ENCODE measurements at places on chromosomes 3 and 15.

DNA sequence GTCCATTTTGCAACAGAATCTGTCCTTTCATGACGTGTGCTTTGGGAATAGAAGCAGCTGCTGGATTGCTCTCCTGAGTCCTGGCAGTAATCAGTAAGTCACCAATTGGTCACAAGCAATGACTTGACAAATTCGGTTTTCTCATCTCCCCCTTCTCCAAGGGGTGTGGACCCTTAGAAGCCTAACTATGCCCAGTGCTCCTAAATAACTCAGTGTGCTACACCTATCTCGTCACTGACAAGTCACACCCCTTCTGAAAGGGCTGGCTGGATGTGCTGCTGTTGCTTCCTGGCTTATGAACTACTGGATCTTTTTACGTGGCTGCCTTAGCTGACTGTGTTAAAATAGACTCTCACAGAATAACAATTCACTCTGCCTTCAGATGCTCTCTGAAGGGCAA, 1351.5 kb downstream of the ZPLD1 start:
- H3K36me3 ChIP-seq: no peaks in the 10 kb centered on the region
- no peaks in the 10 kb centered on the region for H3K27me3 ChIP-seq
- no peak for DNase-seq
- H3K27ac ChIP-seq: no peak overlapping the region

- no peak overlapping the region for H3K4me3 ChIP-seq
- no peaks in the 10 kb centered on the region for H3K36me3 ChIP-seq
- no peaks in the 10 kb centered on the region for H3K27me3 ChIP-seq
- no peaks in the 10 kb centered on the region for H3K4me1 ChIP-seq
- no peak overlapping the region for H3K27ac ChIP-seq
- DNase-seq: no peak
Observed at GRCh38 chr3:132090921-132091320, 56.1 kb upstream of the CPNE4 start.

DNA sequence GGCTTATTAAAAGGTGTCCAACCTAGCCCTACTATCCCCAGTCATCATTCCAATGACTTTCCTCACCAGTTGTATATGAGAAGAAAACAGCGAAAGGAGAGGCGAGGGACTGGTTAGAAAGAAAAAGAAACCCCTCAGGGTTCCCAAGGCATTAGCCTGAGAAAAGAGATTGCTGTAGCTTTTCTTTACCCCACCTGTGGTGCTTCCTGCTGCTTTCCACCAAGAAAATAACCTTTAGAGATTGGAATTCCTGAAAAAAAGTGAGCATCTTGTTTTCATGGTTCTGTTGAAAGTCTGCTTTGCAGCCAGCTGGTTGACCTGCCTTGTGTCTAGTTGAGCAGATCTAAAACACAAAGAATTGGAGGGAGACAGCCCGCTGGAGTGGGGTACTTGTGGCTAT, 196.4 kb downstream of the CADPS start:
- H3K4me3 ChIP-seq: no peak overlapping the region
- H3K36me3 ChIP-seq: no peaks in the 10 kb centered on the region
- DNase-seq: no peak
- no peaks in the 10 kb centered on the region for H3K27me3 ChIP-seq
- H3K27ac ChIP-seq: no peak overlapping the region
- H3K4me1 ChIP-seq: no peaks in the 10 kb centered on the region

GRCh38 chr3:182327196-182327681, 466.1 kb upstream of the ATP11B start:
- H3K4me1 ChIP-seq: no peaks in the 10 kb centered on the region
- no peaks in the 10 kb centered on the region for H3K36me3 ChIP-seq
- no peak overlapping the region for H3K27ac ChIP-seq
- no peak overlapping the region for H3K4me3 ChIP-seq
- H3K27me3 ChIP-seq: no peaks in the 10 kb centered on the region
- no peak for DNase-seq

- DNase-seq: no peak
- H3K4me1 ChIP-seq: no peaks in the 10 kb centered on the region
- no peaks in the 10 kb centered on the region for H3K27me3 ChIP-seq
- H3K27ac ChIP-seq: no peak overlapping the region
- H3K36me3 ChIP-seq: no peaks in the 10 kb centered on the region
- H3K4me3 ChIP-seq: no peak overlapping the region
Observed at GRCh38 chr3:36210840-36211651, 169.3 kb upstream of the STAC start.

- no peak for DNase-seq
- H3K27ac ChIP-seq: no peak overlapping the region
- H3K27me3 ChIP-seq: no peaks in the 10 kb centered on the region
- H3K4me1 ChIP-seq: no peaks in the 10 kb centered on the region
Observed at GRCh38 chr3:160707187-160707794, 30.3 kb downstream of the ARL14 start.

GRCh38 chr15:67198157-67198754, 56.2 kb downstream of the AAGAB start:
- peaks cover 15% of the 10 kb centered on the region for H3K36me3 ChIP-seq
- DNase-seq: no peak
- no peaks in the 10 kb centered on the region for H3K27me3 ChIP-seq

GRCh38 chr3:108713816-108714215, 43.4 kb downstream of the RETNLB start:
- H3K36me3 ChIP-seq: no peaks in the 10 kb centered on the region
- no peak for DNase-seq
- H3K27me3 ChIP-seq: no peaks in the 10 kb centered on the region
- H3K27ac ChIP-seq: no peak overlapping the region
- no peak overlapping the region for H3K4me3 ChIP-seq

DNA sequence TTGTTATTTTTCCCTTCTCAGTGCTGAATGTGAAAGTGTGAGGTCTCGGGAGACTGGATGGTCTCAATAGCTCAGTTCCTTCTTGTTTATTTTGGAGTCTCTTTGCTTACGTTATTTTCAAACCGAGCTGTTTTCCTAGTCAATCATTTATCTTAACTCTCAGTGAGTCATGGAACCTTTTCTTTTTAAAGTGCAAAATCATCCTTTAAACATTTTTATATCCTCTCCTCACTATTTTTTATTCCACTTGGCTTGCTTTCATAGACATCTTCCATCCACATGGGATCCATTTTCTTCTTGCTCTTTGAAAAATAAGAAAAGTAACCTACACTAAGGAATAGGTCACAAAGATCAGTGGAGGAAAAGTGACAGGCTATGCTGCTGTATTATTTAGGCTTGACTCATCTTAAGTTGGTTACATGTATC, 497.8 kb downstream of the NAALADL2 start:
- no peaks in the 10 kb centered on the region for H3K4me1 ChIP-seq
- H3K36me3 ChIP-seq: no peaks in the 10 kb centered on the region
- no peak overlapping the region for H3K27ac ChIP-seq
- H3K4me3 ChIP-seq: no peak overlapping the region
- no peak for DNase-seq

- DNase-seq: no peak
- no peak overlapping the region for H3K27ac ChIP-seq
- H3K4me1 ChIP-seq: no peaks in the 10 kb centered on the region
- no peak overlapping the region for H3K4me3 ChIP-seq
- H3K27me3 ChIP-seq: no peaks in the 10 kb centered on the region
Observed at GRCh38 chr3:52779837-52780585, 2.6 kb downstream of the ITIH1 start.

DNA sequence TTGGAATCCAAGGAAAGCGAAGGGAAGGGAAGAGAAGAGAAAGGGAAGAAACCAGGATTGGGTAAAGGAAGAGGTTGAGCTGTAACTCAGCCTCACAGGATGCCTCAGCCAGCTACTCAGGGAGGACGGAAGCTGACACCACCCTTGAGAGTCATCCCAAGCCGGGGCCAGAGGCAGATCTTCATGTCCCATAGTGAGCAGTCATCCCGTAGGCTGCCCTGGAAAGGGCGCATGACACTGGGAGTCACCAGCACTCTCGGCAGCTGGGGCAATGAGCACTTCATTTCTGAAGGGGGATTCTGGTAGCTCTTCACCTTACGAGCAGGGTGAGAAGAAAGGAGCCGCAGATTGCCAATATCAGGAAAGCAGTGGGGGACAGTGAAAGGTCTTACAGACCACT, 60.1 kb upstream of the PCSK6 start:
- DNase-seq: no peak
- no peak overlapping the region for H3K27ac ChIP-seq
- H3K4me3 ChIP-seq: no peak overlapping the region
- no peaks in the 10 kb centered on the region for H3K36me3 ChIP-seq
- no peaks in the 10 kb centered on the region for H3K4me1 ChIP-seq

GRCh38 chr15:39717134-39717533, 65.5 kb downstream of the FSIP1 start:
- H3K27ac ChIP-seq: no peak overlapping the region
- no peak for DNase-seq
- H3K4me1 ChIP-seq: no peaks in the 10 kb centered on the region
- no peaks in the 10 kb centered on the region for H3K27me3 ChIP-seq
- no peak overlapping the region for H3K4me3 ChIP-seq

- no peak for DNase-seq
- peaks cover 69% of the 10 kb centered on the region for H3K36me3 ChIP-seq
- H3K4me1 ChIP-seq: peaks cover 6% of the 10 kb centered on the region
- no peaks in the 10 kb centered on the region for H3K27me3 ChIP-seq
- H3K4me3 ChIP-seq: no peak overlapping the region
- no peak overlapping the region for H3K27ac ChIP-seq
Observed at GRCh38 chr3:64016941-64017620, 6.2 kb downstream of the PSMD6 start.

DNA sequence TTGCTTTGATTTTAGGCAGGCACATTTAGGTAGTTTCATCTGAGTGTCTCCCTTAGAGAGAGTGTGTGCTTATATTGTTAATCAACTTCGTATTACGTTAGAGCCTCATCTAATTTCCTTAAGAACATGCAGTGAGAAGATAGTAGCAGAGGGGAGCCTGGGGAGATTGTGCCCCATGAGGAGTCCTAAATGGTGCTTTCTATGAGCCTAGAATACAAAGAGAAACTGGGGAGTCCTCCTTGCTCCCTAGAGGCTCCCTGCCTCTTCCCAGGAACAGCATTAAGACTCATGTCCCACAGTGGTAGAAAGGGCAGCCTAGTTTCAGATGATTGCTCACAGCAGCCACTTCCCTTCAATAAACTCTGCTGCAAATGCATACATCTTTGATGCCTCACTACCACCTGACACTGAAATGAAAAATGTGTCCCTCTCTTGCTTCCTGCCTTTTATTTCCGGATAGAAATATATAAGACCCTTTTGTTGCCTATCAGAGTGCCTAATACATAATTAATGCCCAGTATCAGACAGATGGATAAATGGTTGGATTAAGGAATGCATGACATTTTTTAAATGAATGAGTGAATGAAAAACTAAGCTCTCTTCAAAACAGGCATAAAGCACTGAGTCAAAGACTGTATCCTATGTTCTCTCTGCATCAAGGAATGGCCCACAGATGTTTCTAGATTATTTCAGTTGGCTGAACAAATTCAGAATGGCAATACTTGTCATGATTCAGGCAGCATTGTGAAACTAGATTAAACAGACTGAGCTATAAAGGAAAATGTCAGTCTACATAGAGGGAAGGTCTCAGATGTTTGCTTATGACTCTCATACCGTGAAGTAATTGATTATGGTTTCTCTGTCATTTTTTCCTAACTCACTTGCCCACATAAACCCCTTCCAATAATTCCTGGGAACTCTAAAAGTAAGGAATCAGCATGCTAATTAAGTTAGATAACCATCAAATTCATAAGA, 362.1 kb downstream of the LRRC3B start:
- H3K4me1 ChIP-seq: no peaks in the 10 kb centered on the region
- no peaks in the 10 kb centered on the region for H3K36me3 ChIP-seq
- DNase-seq: no peak

GRCh38 chr3:160427832-160428424, 21.7 kb downstream of the TRIM59 start:
- no peaks in the 10 kb centered on the region for H3K27me3 ChIP-seq
- no peak overlapping the region for H3K4me3 ChIP-seq
- peaks cover 53% of the 10 kb centered on the region for H3K36me3 ChIP-seq
- no peak for DNase-seq
- no peaks in the 10 kb centered on the region for H3K4me1 ChIP-seq
- no peak overlapping the region for H3K27ac ChIP-seq

DNA sequence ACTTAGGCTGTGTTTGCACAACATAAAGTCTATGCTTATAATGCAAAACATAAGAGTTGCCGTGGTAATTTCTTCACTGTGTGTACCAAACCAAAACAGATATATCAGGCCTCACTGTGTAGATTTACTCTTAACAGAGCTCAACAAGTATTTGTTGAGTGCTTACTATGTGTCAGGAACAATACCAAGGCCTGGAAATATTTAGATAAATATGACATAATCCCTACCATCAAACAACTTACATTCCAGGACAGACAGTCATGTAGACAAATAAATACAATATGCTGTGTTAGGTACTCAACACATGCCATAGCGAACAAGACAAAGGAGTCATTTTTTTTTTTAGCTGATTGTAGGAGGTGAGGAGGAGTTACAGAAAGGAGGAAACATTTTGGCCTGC, 554.0 kb downstream of the NSUN3 start:
- H3K4me3 ChIP-seq: no peak overlapping the region
- no peaks in the 10 kb centered on the region for H3K36me3 ChIP-seq
- H3K4me1 ChIP-seq: no peaks in the 10 kb centered on the region
- H3K27me3 ChIP-seq: no peaks in the 10 kb centered on the region
- DNase-seq: no peak

DNA sequence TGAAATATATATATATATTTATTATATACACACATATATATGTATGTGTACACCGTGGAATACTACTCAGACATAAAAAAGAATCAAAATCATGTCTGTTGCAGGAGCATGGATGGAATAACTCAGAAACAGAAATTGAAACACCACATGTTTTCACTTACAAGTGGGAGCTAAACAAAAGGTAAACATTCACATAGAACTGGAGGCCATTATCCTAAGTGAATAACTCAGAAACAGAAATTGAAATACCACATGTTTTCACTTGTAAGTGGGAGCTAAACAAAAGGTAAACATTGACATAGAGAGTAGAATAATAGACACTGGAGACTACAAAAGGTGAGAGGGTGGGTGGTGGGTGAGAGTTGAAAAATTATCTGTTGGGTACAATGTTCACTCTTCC, 171.5 kb upstream of the GOLIM4 start:
- H3K4me3 ChIP-seq: no peak overlapping the region
- H3K27me3 ChIP-seq: no peaks in the 10 kb centered on the region
- no peak for DNase-seq
- no peaks in the 10 kb centered on the region for H3K4me1 ChIP-seq
- no peaks in the 10 kb centered on the region for H3K36me3 ChIP-seq

DNA sequence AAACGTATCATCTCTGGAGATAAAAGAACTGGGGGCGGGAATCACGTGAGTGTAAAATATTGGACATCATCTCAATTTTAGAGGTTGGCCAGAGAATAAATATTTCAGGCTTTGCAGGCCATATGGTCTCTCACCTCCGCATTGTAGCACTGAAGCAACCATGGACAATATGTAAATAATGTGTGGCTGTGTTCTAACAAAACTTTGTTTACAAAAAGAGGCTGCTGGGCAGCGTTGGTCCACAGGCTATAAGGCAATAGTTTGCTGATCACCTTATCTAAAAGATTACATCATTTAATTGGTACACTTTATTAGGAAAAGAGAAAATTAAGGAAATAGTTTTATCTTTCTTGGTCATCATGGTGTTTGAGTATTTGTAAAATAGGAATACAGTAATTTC, 22.5 kb upstream of the SHC4 start:
- H3K27ac ChIP-seq: no peak overlapping the region
- peaks cover 4% of the 10 kb centered on the region for H3K36me3 ChIP-seq
- DNase-seq: no peak
- no peak overlapping the region for H3K4me3 ChIP-seq
- no peaks in the 10 kb centered on the region for H3K27me3 ChIP-seq
